ENCODE measurements at places on chromosomes 7 and 10. TPM values are rescaled to one million over a fixed set of nuclear protein-coding genes. Genes with fewer than 3 reads are reported as not detected.

ZNF398 gene
- total RNA-seq = 15.3 TPM

CUL2 gene
- total RNA-seq = 43.8 TPM

PRRT4 gene
- total RNA-seq = 0.18 TPM

C10orf67 gene
- not detected for total RNA-seq

HYAL4 gene
- not detected for total RNA-seq

MMRN2 gene
- not detected for total RNA-seq
